Fibroblast of skin of right biceps (primary cell): ENCODE measurements at places on chromosomes 1 and 21.

- no peak for DNase-seq
These were observed 18.7 kb downstream of the ADARB1 start for GRCh38 chr21:45093035-45093532.

GRCh38 chr1:234961456-234962339 lies 166.9 kb downstream of the TOMM20 start:
- peak; percentile 86 for DNase-seq

- no peak for DNase-seq
These were observed 36.7 kb upstream of the KIRREL1 start for GRCh38 chr1:157956732-157957131.

DNA sequence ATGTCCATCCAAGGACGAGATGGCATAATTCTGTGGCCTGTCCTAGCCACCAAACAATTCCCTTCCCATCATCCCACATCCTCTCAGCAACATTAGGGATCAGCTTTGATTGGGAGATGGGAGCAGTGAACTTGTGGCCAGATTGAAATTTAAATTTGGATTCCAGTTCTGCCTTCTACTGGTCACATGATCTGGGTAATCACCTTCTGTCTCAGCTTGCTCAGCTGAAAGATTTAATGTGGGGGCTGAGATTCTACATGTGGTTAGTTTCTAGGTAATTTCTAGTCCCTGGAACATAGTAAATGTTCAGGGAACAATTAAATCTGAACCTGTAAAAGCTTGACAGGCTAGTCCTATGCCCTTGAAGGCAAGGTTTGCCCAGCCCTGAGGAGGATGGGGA lies 3.2 kb downstream of the MYOCOS start:
- no peak for DNase-seq

DNA sequence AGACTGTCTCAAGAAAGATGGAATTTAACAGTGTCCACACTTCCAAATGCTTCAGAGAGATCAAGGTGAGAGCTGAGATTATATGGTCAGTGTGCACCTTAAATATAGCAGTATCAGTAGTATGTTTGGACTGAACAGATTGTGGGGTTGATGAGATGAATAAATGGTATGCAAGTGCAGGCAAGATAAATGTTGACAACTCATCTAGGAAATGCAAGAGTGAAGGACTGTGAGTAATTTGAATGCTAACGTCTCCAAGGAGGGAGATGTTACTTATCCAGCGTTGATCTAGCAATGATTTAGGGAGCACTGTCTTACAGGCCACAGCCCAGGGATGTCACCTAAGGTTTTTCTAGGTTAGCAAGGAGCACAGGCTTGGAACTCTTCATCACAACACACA lies 170.7 kb upstream of the GALNT2 start:
- DNase-seq, result no peak

DNA sequence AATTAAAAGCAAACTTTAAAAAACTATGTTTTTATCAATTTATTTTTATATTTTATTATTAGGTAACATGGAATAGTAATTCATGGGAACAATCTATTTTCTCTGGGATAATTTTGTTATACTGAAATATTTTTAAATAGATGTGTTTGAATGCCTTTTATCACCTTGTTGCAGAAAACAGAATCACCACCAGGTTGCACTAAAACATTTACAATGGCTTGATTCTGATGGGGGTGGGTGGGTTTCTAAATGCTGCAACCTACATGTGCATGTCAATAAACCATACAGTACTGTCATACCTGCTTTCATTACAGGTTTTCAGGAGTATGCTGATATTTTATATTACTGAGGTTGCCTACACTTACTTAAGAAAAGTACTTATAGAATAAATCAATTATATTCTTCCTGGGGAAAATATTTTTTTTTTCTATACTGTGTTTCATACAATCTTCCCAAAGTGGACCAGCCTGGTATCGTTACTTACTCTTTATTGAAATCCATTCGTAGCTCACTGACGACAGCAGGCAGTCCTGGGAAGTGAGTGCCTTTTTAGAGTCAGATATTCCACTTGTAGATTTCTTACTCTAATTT lies 132.8 kb downstream of the PTPRC start:
- DNase-seq, result peak; percentile 50

GRCh38 chr21:41952568-41953248 lies 1.1 kb downstream of the C2CD2 start:
- DNase-seq, result no peak

DNA sequence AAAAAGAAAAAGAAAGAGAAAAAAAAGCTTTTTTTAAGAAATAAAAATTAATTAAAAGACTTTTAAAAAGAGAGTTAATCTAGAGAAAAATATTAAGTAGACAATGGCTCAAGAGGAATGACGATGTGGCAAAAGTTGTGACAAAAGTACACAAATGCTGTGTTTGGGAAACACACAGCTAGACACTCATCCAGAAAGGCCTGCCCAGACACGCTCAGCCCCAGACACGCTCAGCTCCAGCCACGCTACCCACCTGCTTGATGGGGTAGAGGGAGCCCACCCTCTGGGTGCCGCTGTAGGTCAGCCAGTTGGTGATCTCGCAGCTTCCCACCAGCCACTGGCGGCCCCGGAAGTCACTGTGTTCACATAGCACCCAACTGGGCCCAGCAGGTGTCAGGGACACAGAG lies 10.2 kb downstream of the CD52 start:
- no peak for DNase-seq
